ENCODE measurements at places on chromosomes 7 and 10.

DNA sequence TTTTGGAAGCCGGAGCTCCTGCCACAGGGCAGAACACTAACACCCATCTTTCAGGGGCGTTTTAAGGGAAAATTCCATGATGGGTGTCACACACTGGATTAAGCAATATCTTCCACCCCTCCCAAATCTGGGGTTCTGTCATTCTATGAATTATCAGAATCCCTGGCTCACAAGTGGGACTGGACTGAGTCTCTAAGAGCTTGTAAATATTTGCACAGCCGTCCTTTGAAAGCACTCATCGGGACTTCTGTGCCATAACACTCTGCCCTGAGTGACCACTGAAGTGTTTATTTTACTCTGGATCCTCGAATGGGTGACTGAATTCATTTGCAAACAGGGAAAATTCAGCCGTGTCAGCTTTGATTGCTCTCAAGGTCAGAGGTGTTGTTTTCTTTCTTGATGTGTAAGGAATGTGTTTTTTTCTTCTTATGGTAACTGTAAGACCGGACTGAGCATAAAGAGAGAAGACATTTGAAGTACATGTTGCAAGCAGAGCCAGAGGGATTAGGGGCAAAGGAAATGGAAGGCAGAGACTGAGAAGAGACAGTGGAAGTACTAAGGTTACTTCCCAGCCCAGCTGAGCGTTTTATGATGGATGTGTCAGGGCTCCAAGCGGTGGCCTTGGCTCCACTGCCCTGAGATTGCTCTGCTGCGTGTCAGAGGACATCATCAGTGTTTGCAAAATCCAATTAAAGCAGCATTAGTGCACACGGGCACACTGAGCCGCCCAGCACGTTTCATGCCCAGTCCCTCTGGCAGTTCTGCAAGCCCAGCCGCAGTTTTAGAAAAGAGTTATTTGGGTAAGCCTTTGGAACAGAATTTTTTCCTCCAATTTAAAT, 17.7 kb upstream of the GTPBP4 start:
- DNase-seq: no peak

GRCh38 chr10:80133206-80133605, 676 bp downstream of the PLAC9 start:
- no peak for DNase-seq

- DNase-seq: no peak
Measured at GRCh38 chr7:43136064-43136463, 23.6 kb downstream of the HECW1 start.

DNA sequence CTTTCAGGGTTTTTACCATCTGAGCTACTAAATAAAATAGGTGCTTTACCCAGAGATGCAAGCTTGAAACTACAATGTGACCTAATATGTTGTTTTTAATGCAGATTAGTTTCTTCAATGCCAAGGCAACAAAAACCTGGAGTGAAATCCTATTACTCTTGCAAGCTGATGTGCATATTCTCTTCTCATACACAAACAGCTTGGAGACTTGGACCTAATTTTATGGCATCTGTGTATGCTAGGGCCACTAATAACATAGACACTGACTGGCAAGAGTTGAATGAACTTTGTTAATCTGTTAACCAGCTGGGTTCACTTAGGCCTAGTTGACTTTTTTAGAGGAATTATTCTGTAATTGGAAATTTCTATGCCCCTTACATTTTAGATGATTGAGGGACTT, 23.4 kb upstream of the SMIM30 start:
- DNase-seq: no peak

GRCh38 chr10:15196021-15196834, 27.7 kb upstream of the NMT2 start:
- no peak for DNase-seq

DNA sequence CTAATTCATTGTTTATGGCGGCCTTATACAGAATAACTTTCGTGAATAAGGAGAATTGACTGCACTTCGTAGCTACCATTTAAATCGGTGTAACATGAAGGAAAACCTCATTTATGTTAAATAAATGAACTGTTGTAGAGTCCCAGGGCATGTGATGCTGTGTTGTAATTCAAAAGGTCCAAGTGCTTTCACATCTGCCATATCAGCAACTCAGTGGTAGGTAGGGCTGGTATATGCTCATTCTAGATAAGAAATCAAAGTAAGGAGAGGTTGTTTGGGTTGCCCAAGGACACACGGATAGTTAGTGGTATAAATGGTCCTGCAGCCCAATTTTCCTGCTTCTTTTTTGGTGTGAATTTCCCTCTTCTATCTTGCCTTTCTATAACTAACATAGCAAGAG, 15.8 kb downstream of the BBS9 start:
- DNase-seq: no peak

GRCh38 chr10:102769375-102770107, 25.8 kb downstream of the WBP1L start:
- DNase-seq: no peak

- DNase-seq: no peak
Measured at GRCh38 chr10:91410638-91411371, 661 bp downstream of the HECTD2 start.

DNA sequence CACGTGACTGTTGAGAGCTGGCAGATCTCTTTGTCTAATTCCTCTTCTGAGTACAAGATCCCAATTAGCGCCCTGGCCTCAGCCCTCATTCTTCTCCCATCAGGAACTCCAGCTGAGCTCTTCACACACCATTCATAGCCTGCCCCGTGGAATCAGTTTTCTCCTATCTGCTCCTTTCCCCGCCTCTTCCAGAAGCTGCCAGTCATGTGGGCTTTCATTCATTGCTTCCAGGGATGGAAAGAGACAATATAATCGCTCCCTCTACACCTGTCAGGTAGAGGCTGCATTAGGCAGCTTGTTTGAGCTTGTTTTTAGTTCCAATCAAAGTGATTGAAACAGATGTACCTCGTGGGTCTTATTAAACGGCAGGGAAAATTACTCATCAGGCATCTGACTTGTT, 515.8 kb downstream of the TYW1 start:
- no peak for DNase-seq

DNA sequence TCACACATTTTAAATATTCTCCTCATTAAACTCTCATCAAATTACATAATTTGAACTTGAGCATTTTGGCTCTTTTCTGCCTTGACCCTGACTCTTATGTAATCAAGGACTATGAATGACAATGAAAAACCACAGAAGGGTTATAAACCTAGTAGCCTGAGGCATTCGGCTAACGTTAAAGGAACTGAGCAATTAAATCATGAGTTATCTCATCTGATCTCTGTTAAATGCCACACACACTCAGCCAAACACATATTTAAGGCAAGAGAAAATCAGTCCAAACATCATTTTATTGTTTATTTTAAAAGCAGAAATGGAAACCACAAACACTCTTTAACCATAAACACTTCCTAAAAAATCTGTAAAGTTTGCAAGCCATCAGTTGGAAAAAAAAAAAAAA, 204.3 kb downstream of the DGKI start:
- no peak for DNase-seq
